Ureter (tissue), 1 donor: ENCODE measurements at places on chromosomes 12 and 14. TPM values are rescaled to one million over a fixed set of nuclear protein-coding genes. Genes with fewer than 3 reads are reported as not detected.

SLC2A13 gene
- 8.5 TPM for total RNA-seq

SDR9C7 gene
- not detected for total RNA-seq

ANKRD33 gene
- not detected for total RNA-seq

KRT82 gene
- total RNA-seq: not detected

PTPRQ gene
- total RNA-seq: 0.68 TPM

NID2 gene
- 23.5 TPM for total RNA-seq

PCK2 gene
- total RNA-seq: 116 TPM

GAS2L3 gene
- total RNA-seq: 6.0 TPM

IFNG-AS1 gene
- 0.49 TPM for total RNA-seq

UNG gene
- total RNA-seq: 25.1 TPM

TSPAN19 gene
- total RNA-seq: not detected

HOXC11 gene
- total RNA-seq: 1.7 TPM

OR4K15 gene
- total RNA-seq: not detected

SMCO2 gene
- total RNA-seq: not detected

OVCH1 gene
- 0.18 TPM for total RNA-seq

DNAH10 gene
- total RNA-seq: 0.60 TPM

SLC6A15 gene
- total RNA-seq: 0.31 TPM

ITFG2 gene
- total RNA-seq: 83.6 TPM

MLEC gene
- total RNA-seq: 150 TPM

TAS2R42 gene
- not detected for total RNA-seq

C12orf54 gene
- 1.5 TPM for total RNA-seq

MGAT4C gene
- 0.26 TPM for total RNA-seq

NAV3 gene
- total RNA-seq: 43.1 TPM
